Stimulated activated CD4-positive, alpha-beta T cell treated with anti-CD3 and anti-CD28 coated beads, Interleukin-1b, Interleukin-23, amount 100 ng/mL, for 1 hour (primary cell): ENCODE measurements at places on chromosomes 16 and 17.

GRCh38 chr17:63350364-63350763 is 95.7 kb downstream of the CYB561 start:
- no peak for DNase-seq

DNA sequence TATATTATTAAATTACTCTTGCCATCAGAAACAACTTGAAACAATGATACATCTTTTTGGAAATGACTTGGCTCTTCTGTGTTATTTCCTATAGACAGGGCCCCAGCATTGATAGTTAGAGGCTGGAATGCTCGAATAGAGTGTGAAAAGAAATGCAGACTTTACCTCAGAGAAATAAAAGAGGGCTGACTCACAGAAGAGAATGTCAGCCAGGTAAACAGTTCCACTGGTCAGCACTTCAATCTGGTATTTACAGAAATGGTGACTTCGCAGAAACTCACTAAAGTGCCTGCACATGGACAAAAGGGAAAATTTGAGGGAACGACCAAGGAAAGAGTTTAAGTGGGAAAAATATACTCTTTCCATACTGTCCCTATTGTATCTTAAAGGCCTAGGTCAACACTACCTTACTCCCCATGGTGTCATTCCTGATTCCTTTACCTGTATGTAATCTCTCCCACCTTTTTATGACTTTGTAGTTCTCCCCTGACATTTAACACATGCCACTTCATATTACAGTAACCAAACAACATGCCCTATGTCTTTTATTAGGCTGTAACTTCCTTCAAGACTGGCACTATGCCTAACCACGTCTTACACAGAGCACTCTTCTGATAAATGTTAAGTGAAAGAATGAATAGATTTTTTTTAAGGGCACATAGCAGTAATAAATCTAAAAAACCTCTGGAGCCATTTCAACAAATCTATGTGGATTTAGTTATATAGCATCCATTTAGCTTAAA is 36.7 kb downstream of the AKAP10 start:
- no peak for DNase-seq

GRCh38 chr16:67286441-67287235 is 7.3 kb downstream of the PLEKHG4 start:
- DNase-seq, result no peak

DNA sequence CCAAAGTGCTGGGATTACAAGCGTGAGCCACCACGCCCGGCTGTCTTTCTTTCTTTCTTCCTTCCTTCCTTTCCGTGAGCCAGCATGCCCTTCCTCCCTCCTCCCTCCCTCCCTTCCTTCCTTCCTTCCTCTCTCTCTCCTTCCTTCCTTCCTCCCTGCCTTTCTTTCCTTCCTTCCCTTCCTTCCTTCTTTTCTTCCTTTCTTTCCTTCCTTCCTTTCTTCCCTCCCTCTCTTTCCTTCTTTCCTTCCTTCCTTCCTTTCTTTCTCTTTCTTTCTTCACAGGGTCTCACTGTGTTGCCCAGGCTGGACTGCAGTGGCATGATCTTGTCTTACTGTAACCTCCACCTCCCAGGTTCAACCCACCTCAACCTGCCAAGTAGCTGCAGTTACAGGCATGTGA is 50.7 kb upstream of the PLCG2 start:
- DNase-seq, result no peak

DNA sequence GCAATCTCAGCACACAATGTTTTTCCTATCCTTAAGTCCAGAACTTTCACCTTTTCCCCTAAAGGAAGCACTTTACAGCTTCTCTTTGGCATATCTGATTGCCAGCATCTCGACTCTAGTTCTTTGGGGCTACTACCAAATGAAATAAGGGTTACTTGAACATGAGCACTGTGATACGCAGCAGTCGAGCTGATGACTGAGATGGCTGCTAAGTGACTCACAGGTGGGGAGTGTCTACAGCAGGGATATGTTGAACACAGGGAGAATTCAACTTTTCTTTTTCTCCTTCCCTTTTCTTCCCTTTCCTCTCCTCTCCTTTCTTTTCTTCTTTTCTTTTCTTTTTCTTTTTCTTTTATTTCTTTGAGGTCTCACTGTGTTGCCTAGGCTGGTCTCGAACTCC is 334.8 kb downstream of the MAF start:
- no peak for DNase-seq

GRCh38 chr16:27203507-27204311 is at the start of gene KDM8:
KDM8 (plus strand) TSS chr16:27203526; CDS start chr16:27210124, 6,598 bp downstream.
- peak; percentile 94 for DNase-seq

DNA sequence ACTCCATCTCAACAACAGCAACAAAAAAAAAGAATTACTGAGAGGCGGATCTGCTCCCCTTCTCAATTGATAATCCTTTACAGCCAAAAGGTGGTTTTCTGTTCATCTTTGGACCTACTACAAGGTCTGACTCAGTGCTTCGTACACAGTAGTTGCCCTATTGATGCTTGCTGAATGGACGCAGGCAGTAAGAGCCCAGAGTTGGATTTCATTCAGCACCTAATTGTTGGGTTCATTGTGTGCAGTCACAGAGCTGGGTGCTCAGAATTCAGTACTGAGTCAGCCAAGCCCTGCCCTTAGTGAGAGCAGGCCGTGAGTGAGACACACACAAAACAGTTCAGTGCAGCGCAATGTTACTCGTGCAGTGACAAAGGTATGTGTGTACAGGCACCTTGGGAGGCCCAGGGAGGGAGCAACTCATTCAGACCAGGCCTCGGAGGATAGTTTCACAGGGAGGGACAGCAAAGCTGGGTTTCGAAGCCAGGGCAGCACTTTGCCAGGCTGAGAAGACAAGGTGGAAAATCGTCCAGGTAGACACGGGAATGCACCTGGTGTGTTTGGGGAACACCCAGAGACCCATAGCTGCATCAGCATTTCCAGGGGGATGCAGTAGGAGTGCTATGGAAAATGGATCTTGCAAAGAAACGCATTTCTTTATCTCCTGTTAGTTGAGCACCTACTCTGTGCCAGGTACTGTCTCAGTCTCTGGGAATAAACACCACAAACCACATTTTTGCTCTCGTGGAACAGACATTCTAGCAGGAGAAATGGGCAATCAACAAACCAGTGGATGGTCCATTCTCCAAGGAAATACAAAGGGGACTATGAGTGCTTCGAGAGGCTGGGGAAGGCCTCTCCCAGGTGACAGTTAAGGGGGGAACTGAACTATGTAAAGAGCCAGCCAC is 18.1 kb upstream of the KRT17 start:
- no peak for DNase-seq

GRCh38 chr17:16339959-16340358 is 13.3 kb downstream of the CENPV start:
- DNase-seq, result no peak

DNA sequence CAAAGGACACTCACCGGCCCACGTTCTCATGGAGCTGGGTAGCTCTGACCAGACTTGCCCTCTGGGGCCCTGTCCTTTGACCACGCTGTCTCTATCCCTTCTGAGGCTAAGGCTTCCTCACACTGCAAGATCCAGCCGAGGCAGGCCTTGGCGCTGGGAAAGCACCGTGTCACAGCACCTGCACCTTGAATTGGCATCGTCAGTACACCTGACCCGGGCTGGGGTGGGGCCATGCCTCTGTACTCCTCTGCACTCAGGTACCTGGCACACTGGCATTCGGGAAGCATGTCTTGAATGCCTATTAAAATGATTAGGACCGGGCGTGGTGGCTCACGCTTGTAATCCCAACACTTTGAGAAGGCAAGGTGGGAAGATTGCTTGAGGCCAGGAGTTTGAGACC is 6.0 kb downstream of the TBC1D24 start:
- DNase-seq, result no peak

DNA sequence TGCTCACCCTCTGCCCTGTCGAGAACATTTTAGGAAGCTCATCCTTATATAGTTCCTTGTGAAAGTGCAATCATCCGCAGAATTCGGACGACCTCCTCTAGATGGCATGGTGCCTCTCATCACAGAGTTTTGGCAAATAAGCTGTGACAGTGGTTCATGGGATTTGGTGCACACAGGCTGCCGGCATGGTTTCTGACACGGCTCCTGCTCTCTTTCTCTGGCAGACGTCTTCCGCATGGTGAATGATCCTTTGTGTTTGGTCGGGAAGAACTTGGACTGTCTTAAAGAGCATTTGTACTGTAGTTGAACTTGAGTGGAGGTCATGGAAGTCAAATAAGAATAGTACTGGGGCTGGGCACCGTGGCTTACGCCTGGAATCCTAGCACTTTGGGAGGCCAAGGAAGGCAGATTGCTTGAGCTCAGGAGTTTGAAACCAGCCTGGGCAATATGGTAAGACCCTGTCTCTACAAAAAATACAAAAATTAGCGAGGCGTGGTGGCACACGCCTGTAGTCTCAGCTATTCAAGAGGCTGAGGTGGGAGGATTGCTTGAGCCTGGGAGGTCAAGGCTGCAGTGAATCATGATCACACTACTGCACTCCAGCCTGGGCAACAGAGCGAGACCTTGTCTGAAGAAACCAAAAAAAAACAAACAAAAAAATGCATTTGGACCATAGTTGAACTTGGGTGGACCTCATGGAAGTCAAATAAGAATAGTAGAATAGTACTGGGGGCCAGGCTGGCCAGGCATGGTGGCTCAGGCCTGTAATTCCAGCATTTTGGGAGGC is 34.7 kb upstream of the NAT9 start:
- DNase-seq, result no peak

DNA sequence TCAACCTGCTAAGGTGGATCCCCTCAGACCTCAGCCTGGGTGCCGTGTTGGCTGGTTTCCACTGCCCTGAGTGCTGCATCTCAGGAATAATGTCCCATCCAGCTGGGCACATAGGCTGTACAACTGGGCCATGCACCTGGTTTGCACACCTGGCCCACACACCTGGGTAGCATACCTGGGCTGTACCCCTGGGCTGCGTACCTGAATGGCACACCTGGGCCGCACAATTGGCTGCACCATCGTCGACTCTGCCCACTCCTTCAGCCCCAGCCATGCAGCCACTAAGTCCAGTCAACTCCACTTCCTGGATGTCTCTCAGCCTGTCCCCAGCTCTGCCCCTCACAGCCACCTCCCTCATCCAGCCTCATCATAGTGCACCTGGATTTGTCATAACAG is 7.9 kb downstream of the SLC5A10 start:
- no peak for DNase-seq

- DNase-seq, result no peak
These were observed 67.4 kb downstream of the SIAH1 start for GRCh38 chr16:48317614-48318315.

DNA sequence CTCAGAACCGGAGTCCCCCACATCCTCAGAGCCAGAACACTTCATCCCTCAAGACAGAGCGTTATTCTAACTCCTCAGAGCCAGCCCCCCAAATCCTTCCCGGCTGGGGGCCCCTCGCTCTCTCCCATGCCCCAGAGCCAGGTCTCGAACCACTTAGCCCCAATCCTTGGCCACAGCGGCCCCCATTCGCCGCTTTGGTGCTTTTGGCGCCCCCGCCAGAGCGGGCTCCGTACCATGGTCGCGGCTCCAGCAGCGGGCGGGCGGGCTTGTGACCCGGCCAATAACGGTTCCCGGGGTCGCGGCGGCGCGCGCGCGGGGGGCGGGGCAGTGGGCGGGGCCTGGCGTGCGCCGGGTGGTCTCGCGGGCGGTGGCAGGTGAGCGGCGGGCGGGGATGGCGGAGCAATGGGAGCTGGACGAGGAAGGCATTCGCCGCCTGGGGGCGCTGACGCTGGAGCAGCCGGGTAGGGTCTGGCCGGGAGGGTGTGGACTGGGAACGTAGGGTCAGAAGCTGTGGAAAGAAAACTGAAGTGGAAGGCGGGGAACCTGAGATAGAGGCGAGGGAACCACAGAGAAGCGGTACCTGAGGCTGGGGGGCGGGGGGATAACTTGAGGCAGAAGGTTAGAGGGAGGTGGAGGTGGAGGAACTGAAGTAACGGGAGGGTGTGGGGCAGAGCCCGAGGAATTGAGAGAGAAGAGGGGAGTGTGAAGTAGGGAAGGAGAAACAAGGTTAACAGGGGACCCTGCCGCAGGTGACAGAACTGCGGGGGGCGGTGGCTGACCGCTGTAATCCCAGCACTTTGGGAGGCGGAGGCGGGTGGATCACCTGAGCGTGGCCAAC is at the start of the genes KCTD19 and LRRC36:
Gene KCTD19 (minus strand): TSS at position 270 of the 838 bp plus-strand sequence. CDS start 34 bp downstream, at position 236.
Gene LRRC36 (plus strand): TSS at position 344 of the 838 bp plus-strand sequence. CDS start 48 bp downstream, at position 392.
- DNase-seq, result no peak

GRCh38 chr16:30628628-30629540 is 18.7 kb upstream of the ZNF689 start:
- peak; percentile 69 for DNase-seq

DNA sequence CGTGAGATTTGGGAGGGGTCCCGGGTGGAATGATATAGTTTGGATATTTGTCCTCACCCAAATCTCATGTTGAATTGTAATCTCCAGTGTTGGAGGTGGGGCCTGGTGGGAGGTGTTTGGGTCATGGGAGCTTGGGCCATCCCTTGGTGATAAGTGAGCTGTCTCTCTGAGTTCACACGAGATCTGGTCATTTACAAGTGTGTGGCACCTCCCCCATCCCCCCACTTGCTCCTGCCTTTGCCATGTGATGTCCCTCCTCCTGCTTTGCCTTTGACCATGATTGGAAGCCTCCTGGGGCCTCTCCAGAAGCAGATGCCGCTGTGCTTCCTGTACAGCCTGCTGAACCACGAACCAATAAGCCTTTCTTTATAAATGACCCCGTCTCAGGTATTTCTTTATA is 21.3 kb upstream of the BAIAP2 start:
- no peak for DNase-seq

DNA sequence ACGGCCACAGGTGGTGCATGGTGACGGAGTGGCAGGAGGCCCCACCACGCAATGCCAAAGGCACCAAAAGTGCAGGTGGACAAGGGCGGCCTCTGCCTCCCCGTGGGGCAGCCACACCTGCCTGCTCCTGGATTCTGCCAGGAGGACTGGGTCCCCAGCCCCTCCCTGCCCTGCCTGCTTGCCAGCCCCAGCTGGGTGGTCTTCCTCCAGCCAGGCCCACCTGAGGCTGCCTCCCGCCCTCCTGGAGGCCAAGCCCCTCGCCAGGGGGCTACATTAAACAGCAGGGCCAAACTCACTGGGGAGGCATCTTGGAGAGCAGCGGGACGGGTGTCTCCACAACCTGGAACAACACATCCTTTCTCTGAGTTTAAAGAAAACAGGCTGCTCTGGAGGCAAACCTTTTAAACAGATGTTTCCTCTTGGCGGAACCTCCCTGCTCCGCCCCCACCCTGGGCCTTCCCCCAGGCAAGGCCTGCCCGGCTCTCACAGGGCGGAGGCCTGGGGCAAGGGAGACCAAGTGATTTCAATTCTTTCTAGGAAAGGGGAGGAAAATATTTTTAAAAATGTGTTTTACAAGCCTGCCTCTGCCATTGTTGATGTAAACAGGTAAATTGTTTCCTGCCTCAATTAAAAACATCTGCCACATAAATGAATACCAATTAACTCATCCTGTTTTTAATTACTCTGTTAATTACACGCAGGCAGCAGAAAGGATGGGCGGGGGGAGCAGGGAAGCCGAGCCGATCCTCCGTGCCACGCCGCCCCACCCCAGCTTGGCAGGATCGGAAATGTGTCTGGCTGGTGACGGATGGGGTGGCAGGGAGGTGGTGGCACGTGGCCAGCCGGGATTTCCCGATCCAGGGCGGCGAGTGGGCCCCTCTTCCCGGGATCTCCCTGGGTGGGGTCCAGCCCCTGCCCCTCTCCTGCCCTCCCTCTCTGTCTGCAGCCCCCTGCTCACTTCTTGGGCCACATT is 54.4 kb upstream of the PABPN1L start:
- no peak for DNase-seq
